ENCODE measurements at places on chromosomes 11 and 22.
A peak's percentile ranks its signal among the peaks of the same experiment; 100 is the strongest.

DNA sequence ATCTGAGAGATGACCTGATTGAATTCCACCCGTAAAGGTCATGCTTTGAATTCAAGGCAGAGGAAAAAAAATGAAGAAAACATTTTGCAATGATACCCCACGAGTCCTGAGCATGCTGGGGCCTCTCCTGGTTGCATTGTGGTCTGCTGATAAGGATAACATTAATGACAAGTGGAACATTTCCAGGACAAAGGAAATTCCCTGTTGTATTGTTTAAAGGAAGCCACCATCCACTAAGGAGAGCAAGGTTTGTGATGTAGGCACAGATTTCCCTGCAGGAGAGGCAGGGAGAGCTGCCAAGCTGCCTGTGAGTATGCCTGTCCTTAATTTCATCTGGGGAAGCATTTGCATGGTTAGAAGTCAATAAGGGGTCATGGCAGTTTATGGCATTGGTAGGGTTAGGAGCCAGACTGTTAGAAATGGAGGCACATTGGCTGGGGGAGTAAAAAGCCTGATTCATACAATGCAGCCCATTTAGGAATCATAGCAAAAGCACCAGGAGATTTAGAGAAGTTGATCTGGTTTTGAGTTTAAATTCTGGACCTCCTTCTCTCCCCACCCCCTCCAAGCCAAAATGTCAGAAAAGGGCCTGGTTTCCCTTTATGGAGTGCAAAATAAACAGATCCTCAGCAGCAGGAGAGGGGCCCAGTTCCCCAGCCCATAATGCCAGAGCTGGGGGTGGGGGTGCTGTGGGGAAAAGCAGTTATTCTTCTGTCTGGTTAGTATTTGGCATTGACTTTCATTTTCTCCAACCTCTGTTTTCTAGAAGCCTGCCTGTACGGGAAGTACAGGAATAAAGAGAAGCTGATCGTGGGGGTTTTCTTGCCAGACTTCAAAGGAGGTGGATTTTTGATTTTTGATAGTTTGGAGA lies 22.1 kb downstream of the FLI1 start:
- no peak for DNase-seq

DNA sequence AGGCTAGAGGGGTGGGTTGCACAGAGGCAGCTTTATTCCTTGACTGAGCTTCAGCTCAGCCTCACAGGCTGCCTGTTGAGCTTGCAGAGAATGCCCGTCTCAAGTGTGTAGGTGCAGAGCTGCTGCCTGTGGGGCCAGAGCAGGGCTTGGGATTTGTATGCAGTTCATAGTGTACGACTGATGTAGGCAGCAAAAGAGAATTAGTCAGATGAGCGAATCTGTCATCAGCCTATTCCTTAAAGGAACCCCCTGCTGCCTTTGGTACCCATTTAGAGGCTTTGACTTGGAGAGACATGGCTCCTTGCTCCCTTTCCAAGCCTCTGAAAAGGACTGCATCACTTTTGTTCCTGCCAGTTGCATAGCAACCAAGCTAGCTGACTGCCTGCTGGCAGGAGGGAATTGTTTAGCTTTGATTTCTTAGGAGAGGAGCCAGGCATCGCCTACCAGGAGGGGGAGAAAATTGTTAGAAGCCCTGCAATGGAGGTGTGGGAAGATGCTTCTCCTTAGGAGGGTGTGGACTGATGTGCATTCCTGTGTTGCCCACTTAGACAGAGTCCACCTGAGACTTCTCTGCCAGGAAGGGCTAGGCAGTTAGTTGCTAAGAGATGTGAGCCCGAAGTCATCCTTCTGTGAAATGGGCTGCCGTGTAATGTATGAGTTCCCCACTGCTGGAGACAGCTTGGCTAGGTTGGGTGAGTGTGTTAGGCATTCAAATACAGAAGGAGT lies 10.9 kb downstream of the ACO2 start:
- DNase-seq = no peak

- DNase-seq = no peak
Measured at GRCh38 chr11:100545970-100546369, 141.1 kb upstream of the ARHGAP42 start.

DNA sequence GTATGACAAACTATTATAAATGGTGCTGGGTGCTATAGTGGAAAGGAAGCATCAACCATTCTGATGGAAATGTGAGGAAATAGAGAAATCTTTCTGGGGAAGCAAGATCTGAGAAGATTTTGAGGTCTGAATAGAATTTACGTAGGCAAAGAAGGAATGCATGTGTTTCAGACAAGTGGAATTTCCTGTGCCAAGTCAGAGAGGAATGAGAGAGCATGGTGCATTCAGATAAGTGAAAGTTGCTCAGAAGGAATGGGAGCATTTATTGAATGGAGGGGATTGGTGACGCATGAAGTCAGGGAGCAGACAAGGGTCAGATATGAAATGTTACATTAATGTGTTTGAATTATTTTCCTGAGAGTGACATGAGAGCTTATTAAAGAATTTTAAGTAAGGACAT lies 725.5 kb downstream of the METTL15 start:
- DNase-seq = no peak

- DNase-seq = no peak
Measured at GRCh38 chr11:95671768-95672167, 117.8 kb downstream of the FAM76B start.

GRCh38 chr22:36368359-36368983 lies 19.3 kb downstream of the MYH9 start:
- no peak for DNase-seq

- DNase-seq = no peak
Measured at GRCh38 chr11:103465555-103466140, 356.4 kb downstream of the DYNC2H1 start.

DNA sequence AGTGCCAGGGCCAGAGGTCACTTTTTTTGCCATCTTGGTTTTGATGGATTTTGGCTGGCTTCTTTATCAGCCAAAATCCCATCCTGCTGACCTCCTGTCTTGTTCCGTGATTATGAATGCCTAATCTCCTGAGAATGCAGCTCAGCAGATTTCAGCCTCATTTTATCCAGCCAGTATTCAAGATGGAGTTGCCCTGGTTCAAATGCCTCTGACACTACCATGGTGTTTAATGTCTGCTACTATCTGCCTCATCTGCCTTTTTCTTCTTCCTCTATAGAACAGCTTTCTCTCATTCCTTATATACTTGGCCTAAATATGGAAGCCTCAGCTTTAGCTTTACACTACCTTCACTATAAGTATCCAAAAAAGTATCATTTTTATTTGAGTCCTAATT lies 50.7 kb downstream of the ACER3 start:
- DNase-seq = no peak

- DNase-seq = no peak
Measured at GRCh38 chr11:86632499-86633269, 39.7 kb downstream of the ME3 start.

GRCh38 chr11:47188259-47188658 lies 2.0 kb upstream of the PACSIN3 start:
- no peak for DNase-seq

- DNase-seq = no peak
Measured at GRCh38 chr22:20799449-20799848, 25.5 kb downstream of the SERPIND1 start.

DNA sequence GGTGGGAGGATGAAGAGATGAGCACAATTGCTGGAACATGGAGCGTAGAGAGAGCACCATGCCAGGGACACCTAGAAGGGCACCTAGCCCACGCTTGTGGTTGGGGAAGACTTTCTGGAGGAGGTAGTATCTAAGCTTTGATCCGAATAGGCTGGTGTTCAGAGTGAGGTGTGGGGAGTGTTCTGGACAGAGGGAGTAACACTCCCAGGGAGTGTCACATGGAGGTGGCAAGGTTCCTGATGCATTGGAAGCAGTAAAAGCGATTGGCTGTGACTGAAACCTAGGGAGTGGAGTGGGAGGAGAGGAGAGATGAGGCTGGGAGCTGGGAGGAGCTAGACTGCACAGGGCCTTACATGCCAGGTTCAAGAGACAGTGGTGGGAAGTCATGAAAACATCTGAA lies 188.0 kb upstream of the NCAM1 start:
- DNase-seq = no peak

GRCh38 chr22:41770715-41771468 lies 29.6 kb upstream of the CCDC134 start:
- no peak for DNase-seq

DNA sequence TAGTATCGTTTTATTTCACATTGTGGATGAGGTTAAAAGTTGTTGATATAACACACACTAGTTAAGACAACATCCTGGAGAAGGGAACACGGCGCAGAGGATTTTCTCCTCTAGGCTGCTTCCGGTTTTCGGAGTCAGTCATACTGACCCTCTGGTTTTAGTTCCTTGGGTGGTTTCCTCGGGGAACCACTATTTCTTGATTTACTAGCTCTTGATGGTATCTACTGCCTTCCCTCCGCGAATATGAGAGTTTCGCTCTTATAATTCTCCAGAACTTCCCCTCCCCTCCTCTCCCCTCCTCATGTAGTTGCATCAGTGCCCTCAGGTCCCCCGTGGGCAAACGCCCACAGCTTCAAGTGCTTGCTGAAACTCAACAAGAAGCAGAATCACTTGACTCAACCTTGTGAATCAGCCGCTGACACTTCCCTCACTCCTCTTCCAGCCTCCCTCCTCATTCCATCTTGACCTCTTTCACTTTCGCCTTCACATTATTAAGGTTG lies 15.9 kb upstream of the APOBEC3A start:
- peak; percentile 47 for DNase-seq

- DNase-seq = no peak
Measured at GRCh38 chr11:62652161-62653006, 718 bp downstream of the INTS5 start.

GRCh38 chr11:1762537-1763302 lies 1.0 kb downstream of the CTSD start:
- DNase-seq = no peak

DNA sequence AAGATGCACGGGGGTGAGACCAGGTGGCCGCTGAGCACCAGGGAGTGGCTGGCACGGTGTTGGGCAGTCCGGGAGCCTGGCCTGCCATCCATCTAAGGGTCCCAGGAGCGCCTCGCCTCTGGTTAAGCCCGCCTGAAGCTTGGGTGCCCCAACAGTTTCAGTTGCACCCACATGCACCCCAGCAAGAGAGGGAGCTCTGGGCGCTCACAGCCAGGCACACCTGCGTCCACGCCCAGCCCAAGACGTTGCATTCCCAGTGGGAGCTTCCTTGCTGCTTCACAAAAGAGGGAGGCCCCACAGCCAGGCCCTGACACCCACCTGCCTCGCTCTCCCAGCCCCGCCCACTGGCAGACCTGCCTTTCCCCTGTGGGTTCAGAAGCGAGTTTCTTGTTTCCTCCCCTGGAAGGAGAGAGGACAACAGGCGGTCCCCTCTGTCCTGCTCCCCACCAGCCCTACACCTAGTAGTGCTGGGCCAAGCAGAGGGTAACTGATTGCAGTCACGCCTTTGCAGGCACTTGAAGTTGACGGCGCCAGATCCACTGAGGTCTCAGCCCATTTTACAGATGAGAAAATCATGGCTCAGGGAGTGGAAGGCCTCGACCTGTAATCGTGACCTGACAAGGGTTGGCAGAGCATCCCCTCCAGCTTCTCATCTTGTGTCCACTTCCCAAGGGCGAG lies 35.4 kb downstream of the OSBPL5 start:
- no peak for DNase-seq

GRCh38 chr11:110362971-110363509 lies 66.6 kb upstream of the RDX start:
- no peak for DNase-seq

- DNase-seq = no peak
Measured at GRCh38 chr22:23278883-23279675, 98.8 kb downstream of the BCR start.

- no peak for DNase-seq
Measured at GRCh38 chr11:63427971-63428508, 58.5 kb downstream of the SLC22A9 start.

- no peak for DNase-seq
Measured at GRCh38 chr11:40328890-40329614, 1130.4 kb downstream of the LRRC4C start.

DNA sequence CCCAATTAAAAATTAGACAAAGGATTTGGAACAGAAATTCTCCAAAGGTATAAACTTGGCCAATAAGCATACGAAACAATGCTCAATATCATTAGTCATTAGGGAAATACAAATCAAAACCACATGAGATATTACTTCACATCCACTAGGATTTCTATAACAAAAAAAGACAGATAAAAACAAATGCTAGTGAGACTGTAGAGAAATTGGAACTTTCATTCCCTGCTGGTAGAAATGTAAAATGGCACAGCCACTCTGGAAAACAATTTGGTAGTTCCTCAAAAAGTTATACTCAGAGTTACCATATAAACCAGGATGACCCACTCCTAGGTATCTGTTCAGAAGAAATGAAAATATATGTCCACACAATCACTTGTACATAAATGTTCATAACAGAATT lies 71.6 kb downstream of the RPL27A start:
- no peak for DNase-seq

- DNase-seq = no peak
Measured at GRCh38 chr11:130523609-130524008, 75.2 kb downstream of the ADAMTS15 start.

GRCh38 chr11:9796854-9797253 lies 133.0 kb downstream of the SWAP70 start:
- no peak for DNase-seq

DNA sequence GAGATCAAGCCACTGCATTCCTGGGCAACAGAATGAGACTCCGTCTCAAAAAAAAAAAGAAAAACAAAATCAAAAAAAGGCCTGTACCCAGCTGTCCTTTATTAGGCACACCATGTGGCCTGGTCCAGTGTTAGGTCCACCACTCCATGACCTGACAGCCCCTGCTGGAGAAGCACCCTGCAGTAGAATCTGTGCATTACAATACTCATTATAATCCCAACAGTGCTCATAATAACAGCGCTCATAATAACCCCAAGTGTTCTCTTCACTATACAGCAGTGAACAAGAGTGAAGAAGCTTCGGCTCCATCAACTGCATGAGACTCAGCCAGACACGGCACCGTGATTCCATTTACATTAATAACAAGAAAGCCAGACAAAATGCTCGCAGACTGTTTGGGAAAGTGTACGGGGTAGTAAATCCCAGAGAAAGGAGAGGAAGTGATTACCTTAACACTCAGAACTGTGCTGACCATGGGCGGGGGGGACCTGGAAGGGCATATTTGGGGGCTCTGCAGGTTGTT lies 8.9 kb upstream of the EHD1 start:
- DNase-seq = no peak

GRCh38 chr11:21295508-21295907 lies 626.1 kb downstream of the NELL1 start:
- no peak for DNase-seq

GRCh38 chr11:132035766-132036165 lies 665.4 kb downstream of the NTM start:
- DNase-seq = no peak

- no peak for DNase-seq
Measured at GRCh38 chr22:25668437-25668836, 73.6 kb upstream of the MYO18B start.

DNA sequence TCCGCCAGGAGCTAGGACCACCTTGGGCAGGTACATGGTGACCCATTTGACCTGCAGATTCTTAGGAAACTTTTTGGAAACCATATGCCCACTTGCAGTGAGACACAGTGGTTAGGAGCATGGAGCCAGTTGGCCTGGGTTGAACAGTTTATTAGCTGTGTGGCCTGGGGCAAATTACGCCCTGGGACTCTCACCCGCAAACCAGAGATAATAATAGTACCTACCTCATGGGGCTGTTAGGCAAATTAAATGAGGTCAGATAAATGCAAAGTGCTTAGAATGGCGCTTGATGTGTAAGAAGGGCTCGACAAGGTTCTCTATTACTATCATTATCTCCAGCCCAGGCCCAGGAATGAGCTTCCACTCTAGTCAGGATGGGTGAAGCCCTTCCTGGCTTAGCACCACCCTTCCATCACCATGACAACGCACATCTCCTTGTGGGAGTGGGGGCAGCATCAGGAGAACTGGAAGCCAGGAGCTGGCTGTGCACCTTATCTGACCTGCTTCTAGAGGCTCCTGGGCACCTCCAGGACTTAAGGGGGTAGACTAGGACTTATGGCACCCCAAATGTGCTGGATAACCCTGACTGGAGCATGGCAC lies 5.1 kb downstream of the SYT12 start:
- no peak for DNase-seq
